Naive thymus-derived CD8-positive, alpha-beta T cell (primary cell): ENCODE measurements at places on chromosomes 16 and 17.

- no peak for DNase-seq
Observed at GRCh38 chr17:68347380-68347779, 56.1 kb downstream of the ARSG start.

- no peak for DNase-seq
Observed at GRCh38 chr17:60087882-60088669, 9.4 kb upstream of the HEATR6 start.

- no peak for DNase-seq
Observed at GRCh38 chr16:55058576-55058975, 127.9 kb downstream of the IRX5 start.

- DNase-seq, result no peak
Observed at GRCh38 chr17:75241143-75241430, 20.3 kb downstream of the GGA3 start.

DNA sequence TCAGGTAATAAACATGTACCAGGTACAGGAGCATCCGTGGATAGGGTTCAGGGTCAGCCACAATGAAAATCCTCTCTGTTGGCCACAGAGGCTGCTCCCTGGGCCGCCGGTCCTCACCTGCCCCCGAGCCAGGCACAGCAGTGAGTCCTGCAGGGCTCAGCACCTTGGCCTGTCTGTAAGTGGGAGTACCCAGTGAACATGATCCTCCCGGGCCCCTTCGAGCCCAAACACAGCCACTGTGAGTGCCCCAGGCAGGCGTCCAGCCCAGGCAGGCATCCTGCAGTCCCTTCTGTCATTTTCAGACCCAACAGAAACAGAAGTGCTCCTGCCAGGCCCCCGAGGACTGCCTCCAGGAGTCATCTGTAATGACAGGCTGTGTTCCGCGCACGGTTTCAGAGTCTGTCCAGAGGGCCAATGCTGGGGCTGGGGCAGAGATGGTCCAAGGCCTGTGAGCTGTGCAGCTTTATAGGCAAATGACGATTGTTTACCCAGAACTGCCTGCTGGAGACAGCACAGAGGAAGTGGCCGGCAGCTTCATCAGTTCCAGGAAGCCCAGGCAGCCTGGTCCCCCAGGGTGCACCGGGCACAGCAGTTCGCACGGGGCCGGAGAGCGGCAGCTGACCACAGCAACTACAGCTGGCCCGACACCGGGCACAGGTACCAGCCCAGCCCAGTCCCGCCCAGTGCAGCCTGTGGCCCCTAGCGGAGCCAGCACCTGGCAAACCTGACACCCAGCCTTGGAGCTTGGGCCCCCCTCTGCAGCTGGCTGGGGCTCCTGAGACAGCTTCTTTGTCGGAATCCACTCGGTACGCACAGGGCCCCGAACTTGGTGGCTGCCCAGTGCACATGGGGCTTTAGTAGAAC lies 13.2 kb downstream of the SLC7A5 start:
- peak; percentile 27 for DNase-seq

DNA sequence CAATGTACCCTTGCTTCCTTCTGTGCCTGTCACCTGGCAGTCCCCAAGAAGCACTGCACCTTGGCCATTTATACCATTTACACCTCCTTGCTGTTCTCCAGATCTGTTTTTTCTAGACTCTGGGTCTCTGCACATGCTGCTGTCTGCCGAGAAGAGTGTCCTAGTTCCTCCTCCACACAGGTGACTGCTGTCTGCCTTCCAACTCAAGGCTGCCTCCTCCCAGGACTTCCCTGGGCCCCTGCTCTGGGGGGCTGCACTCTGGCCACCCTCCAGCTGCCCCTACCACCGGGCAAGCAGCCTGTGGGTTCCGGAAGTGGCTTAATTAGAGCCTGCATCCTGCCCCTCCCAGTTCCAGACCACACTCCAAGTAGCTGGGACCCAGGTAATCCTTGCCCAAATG lies 5.7 kb upstream of the LIMD2 start:
- peak; percentile 30 for DNase-seq

- DNase-seq, result no peak
Observed at GRCh38 chr16:11301645-11302501, 20.7 kb upstream of the PRM1 start.

- no peak for DNase-seq
Observed at GRCh38 chr17:1467898-1468492, 12.0 kb upstream of the CRK start.

DNA sequence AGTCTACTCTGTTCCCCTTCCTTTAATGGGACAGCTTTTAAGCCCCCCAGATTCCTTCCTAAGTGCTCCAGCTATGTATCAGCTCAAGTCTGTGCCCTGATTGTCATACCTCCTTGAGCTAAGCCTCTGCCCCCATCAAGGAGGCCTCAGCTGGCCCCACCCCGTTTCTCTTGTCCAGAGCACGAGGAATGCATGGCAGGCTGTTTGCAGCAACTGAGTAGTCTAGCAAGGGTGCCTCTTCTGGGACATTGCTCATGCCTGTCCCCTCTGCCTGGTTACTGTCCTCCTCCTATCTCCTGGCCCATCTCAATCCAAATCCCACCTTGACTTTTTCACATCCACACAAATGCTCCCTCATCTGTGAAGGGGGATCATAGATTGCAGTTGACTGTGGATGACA lies 27.8 kb upstream of the TMEM220 start:
- DNase-seq, result no peak

DNA sequence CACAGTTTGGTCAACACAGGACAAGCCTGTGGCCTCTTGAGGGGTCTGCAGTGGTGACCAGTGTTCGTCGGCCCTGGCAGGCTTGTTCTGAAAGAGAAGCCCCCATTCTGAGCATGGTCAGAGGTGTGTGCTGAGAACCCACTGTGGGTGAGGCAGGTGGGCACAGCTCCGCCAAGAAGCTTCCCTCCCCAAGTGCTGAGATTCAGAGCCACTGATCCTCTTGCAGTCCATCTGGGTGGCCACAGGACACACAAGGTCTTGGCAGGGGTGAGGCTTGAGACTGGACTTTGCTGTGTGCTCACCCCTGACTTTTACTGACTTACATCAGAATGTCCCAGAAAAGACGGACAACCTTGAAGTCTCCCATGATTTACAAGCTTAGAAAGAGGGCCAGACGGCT lies 18.7 kb downstream of the MPRIP start:
- no peak for DNase-seq

DNA sequence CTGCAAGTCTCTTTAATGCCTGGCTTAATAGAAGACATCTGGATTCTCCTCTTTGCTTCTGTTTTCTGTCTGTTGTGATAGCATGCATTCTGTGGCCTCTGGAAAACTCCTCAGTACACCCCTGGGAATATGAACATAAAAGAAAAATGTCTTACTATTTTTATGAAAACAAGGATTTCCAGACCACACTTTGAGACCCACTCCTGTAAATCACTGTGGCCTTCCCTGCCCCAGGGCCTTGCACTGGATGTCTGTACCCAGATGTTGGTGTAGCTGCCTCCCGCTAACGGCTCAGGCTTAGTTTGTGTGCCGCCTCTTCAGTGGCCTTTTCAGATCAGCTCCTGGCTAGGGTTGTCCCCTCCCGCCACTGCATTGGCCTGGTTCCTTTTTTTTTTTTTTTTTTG lies 126.6 kb downstream of the SOCS1 start:
- DNase-seq, result no peak
